ENCODE measurements at places on chromosomes 1 and 21.
A peak's percentile ranks its signal among the peaks of the same experiment; 100 is the strongest.

DNA sequence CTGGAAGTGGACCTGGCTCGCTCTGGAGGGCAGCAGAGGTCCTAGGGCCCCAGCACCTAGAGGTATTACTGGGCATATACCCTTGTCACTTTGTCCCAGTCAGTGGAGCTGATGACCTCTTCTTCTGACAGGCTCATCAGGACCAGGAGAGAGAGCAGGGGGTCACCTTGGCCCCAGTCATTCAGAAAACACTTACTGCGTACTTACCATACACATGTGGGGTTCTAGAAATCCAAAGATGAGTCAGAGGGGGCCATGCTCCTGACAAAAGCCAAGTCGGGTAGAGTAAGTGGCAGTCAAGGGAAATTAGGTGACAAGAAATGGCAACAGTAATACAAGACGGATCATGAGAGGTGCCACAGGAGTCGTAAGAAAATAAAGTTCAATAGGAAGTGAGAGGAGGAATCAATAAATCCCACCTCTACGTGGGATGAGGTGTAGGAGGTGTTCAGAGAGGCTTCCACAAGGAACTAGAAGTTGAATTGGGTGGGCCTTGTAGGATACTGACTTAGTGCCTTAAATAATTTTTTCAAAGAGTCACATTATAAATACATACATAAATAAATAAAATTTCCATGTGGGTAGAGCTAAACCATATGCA is 6.8 kb downstream of the KCNC4 start:
- DNase-seq, result no peak

GRCh38 chr1:192272732-192273131 is 44.1 kb upstream of the RGS21 start:
- DNase-seq, result no peak

- no peak for DNase-seq
Measured at GRCh38 chr1:107668762-107669161, 296.2 kb downstream of the VAV3 start.

- DNase-seq, result no peak
Measured at GRCh38 chr1:37995751-37996345, 6.0 kb upstream of the SF3A3 start.

DNA sequence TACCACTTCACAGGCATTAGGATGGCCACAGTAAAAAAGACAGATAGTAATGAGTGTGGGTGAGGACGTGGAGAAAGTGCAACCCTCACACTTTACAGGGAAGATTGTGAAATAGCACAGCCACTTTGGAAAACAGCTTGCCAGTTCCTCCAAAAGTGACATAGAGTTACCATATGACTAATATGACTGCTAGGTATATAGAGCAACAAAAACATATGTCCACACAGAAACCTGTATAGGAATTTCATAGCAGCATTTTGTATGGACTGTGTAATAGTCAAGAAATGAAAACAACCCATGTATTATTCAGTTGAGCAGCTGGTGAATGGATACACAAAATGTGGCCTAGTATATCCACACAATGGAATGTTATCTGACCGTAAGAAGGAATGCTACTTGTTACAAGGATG is 30.4 kb upstream of the LBR start:
- DNase-seq, result no peak

GRCh38 chr1:8075511-8076051 is 49.5 kb upstream of the ERRFI1 start:
- no peak for DNase-seq

DNA sequence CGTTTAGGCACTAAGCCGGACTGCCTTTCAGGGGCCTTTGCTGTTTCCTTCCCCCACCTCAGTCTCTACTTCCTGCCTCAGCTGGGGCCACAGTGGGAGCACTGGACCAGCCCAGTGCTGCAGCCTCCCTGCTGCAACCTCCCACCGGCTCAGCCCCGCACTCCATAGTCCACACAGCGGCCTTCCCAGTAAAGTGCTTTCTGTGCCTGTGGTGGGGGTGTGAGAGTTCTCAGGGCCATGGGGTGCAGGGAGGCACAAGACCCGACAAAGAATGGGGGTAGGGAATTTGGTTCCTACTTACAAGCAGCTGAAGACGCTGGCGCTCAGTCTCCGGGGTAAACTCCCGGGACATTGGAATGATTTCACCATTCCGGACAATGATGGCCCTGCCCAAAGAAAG is 3.5 kb downstream of the PPM1J start:
- DNase-seq, result no peak

GRCh38 chr1:231926340-231926739 is 299.8 kb downstream of the DISC1 start:
- DNase-seq, result no peak

- no peak for DNase-seq
Measured at GRCh38 chr1:243938208-243938607, 88.2 kb upstream of the AKT3 start.

- no peak for DNase-seq
Measured at GRCh38 chr21:22260274-22260673, 1262.1 kb downstream of the NCAM2 start.

DNA sequence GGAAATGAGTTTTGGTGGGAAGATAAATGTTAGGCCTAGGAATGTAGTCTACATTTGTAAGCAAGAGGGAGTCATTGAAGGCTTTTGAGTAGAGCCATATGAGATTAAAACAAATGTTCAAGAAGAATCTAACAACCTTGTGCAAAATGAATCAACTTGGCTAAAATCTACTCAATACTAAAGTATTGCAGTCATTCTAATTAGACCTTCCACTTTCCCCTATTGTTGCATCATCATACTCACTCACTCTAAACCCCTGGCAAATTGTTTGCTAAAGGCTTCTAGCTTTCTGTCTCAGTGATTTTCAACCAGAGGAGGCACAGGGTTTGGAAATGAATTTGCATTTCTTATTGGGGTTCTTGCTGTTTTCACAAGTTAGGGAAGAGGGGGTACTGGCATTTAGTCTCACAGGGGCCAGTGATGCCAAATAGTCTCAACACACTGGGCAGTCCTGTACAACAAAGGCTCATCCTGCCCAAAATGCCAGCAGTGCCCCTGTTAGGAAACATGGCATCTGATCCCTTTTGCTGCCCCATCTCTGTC is 85.3 kb downstream of the SEC16B start:
- DNase-seq, result no peak

DNA sequence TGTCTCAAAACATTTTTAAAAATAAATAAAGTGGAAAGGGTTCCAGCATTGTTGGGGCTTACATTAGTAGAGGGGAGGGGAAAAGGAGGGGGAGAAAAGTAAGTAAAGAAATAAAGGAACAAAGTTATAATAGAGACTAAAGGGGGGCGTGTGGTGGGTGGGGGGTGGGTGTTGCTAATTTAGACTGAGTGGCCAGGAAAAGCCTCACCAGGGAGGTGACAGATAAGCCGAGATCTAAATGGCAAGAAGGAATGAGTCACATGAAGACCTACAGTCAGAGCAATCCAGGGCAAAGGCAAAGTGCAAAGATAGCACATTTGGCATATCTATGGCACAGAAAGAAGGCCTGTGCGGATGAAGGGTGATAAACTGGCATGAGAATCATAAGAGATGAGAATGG is 7.5 kb downstream of the MPL start:
- DNase-seq, result no peak

GRCh38 chr1:75264112-75264511 is 129.9 kb downstream of the LHX8 start:
- no peak for DNase-seq

GRCh38 chr1:244097523-244098405 is 46.7 kb downstream of the ZBTB18 start:
- DNase-seq, result no peak

- no peak for DNase-seq
Measured at GRCh38 chr21:16522548-16522947, 792.8 kb downstream of the USP25 start.

DNA sequence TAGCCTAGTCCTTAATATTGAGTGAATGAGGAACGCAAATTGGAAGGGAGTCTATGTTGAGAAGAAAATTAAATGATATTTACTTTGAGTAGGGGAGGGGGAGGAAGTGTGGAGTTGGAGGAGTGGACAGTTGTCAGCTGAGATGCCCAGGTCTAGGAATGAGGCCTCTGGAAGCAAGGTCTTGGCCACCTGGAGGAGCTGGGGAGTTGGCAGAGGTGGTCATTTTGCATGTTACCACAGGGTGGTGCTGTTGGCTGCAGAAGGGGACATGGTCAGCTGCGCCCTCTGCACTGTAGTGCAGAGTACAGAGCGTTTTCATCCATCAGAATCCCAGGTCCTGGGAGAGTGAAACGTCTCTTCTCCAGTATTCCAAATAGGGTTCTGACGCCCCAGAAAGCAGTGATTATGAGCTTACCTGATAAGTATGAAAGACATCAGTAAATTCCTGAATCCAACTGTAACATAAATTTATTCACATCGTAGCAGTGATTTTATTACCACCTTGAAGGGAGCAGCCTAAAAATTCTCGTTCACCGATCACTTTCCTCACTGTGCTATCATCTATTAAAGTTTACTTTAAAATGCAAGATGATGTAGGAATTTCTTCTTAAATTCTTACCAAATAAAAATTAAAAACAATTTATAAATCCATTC is 13.8 kb downstream of the PARK7 start:
- DNase-seq, result peak; percentile 63

- DNase-seq, result no peak
Measured at GRCh38 chr1:68820151-68820550, 323.3 kb upstream of the DEPDC1 start.

DNA sequence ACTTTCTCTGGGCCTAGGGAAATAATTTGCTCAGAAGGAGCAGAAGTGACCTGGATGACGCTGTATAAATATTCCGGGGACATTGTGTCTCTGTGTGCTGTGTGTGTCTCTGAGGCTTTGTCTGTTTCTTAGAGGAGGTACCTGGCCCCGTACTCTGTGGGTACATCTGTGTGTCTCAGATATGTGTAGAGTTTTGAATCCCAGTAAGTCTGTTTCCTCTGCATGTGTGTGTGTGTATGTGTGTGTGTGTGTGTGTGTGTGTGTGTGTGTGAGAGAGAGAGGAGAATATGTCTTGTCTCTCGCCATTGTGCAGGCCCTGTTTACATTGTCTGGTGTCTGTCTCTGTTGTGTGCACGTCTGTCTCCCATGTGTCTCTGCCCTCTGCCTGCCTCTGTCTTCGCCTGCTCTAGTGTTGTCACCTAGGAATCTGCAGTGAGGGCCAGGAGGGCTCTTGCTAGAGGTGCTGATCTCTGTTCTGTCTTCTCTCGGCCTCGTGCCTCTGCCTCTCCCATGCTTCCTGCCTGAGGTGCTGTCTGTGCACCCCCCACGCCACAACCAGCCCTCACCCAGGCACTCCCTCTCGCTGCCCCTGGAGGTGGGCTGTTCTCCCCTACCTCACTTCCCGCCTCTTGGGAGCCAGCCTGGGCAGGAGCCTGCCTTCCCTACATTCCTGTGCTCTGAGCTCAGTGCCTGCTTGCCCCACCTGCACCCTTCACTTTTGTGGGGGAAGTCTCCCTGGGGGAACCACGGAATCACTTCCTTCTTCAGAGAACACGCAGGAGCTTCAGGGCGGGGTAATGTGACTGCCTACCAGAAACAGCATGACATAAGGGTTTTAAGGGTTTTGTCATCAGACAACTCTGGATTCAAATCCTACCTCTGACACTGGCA is 5.9 kb downstream of the MAP7D1 start:
- DNase-seq, result no peak

DNA sequence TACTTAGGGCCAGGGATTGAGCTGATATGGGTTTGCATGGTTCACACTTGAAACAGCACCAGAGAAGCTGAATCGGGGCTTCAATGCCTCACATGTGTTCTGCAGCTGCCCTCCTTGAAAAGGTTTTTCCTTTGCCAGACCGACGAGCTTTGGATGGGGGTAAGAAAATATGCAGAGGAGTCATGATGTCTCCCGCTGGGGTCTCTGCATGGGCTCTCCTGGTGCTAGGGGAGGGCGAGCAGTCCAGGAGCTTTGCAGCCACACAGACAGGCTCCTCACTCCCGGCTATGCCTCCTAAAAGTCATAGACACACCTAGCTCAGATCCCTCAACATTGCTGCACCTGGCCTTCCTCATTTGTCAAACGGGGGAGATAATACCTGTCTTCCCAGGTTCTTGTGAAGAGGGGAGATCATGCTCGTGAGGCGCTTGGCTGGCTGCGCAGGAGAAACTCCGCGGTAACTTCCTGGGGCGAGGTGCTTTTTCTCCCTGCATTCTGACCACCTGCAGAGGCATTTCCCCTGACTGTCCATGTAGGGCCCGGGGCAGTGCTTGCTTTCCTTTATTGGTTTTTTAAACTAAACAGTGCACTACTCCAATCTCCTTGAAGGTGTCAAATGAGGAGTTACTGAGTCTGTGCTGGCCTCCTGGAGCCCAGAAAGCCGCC is 112.4 kb downstream of the PLXNA2 start:
- no peak for DNase-seq

GRCh38 chr1:204607910-204608309 is 77.6 kb downstream of the LRRN2 start:
- DNase-seq, result no peak

DNA sequence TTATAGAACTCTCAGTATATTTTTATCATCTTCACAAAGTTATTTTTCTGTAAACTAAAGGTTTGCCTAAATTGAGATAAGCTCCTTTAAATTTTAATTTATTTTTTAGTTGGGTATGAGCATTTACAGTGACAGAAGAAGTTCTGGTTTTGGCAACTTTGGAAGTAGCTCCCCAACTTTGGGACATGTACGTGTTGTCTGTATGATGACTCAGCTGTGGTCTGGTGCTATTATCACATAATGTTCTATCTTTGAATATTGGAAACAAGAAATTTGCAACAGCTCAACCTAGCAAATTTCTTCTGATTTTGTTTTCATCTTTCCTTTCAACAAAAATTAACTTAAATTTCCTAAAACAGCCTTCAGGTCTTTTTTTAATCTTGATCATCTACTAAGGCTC is 46.6 kb upstream of the C1orf105 start:
- no peak for DNase-seq

DNA sequence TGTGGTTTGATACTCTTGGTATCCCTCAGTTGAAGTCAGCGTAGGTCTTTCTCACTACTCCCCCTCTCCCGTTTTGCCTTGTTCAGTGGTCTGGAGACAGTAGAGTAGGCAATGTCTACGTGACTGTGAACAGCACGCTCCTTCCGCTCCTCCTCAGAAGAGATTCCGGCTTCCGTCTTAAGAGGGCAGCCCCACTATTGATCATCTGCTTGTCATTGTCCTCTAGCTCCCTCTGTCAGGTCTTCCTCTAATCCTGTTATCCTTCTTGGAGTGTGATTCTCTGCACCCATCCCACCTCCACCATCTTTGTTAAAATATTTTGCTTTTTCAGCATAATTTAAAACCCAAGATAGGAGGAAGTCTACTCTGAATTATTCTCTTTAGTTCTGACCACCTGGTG is 129.9 kb upstream of the KCNK2 start:
- no peak for DNase-seq

- DNase-seq, result peak; percentile 42
Measured at GRCh38 chr1:14761291-14762153, 163.0 kb downstream of the KAZN start.

GRCh38 chr1:86084998-86085397 is 71.6 kb downstream of the COL24A1 start:
- no peak for DNase-seq

GRCh38 chr1:70719154-70719553 is 308.1 kb downstream of the CTH start:
- DNase-seq, result no peak

- DNase-seq, result no peak
Measured at GRCh38 chr1:60973668-60974067, 108.7 kb upstream of the NFIA start.

- DNase-seq, result no peak
Measured at GRCh38 chr21:44486302-44486701, 31.0 kb downstream of the LRRC3 start.

- no peak for DNase-seq
Measured at GRCh38 chr1:192003295-192004077, 154.8 kb upstream of the RGS18 start.
